Natural killer cell (primary cell): ENCODE measurements at places on chromosomes 7 and 10. TPM values are rescaled to one million over a fixed set of nuclear protein-coding genes. Genes with fewer than 3 reads are reported as not detected.

Gene HPS1
- total RNA-seq: 103 TPM

Gene CALML3
- not detected for total RNA-seq

GRCh38 chr7:127692200-127692599 lies 40.2 kb downstream of the SND1 start:
- no peak for DNase-seq

Gene ZNF239
- 0.94 TPM for total RNA-seq

Gene WDR86
- 4.6 TPM for total RNA-seq

Gene NAMPT
- 414 TPM for total RNA-seq

GRCh38 chr10:116919164-116919563 lies 69.9 kb downstream of the ENO4 start:
- no peak for DNase-seq

Gene POM121
- total RNA-seq: 103 TPM
